ENCODE measurements at places on chromosomes 7 and 10.

DNA sequence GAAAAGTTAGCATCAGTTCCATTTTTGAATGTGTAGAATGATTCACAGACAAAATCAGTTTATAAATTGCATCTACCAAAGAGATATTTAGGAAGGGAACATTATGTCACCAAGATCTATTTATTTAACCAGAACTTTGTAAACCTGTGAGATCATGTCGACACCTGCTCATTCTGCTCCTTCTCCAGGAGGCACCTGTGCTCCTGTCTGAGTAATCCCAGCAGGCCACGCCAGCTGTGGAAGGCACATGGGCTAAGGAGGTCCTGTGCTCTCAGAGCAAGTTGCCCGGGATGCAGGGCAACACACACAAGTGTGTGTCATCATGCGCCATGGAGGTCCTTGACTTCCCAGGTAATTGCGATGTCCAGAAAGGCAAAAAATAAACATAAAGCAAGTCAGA lies 45.5 kb upstream of the ADARB2 start:
- DNase-seq: no peak

DNA sequence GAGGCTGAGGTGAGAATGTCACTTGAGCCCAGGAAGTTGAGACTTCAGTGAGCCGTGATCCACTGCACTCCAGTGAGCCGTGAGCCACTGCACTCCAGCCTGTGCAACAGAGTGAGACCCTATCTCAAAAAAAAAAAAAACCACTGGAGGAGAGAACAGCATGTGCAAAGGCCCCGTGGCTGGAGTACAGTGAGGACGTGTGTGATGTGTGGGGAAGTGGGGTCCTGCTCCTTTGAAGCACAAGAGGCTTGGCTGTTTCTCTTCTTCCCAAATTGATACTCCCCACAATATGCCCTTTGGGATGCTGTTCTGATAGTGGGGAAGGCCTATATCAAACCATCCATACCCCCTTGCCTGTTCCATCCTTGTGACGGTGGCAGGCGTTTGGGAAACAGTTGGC lies 68.2 kb downstream of the C10orf105 start:
- no peak for DNase-seq

DNA sequence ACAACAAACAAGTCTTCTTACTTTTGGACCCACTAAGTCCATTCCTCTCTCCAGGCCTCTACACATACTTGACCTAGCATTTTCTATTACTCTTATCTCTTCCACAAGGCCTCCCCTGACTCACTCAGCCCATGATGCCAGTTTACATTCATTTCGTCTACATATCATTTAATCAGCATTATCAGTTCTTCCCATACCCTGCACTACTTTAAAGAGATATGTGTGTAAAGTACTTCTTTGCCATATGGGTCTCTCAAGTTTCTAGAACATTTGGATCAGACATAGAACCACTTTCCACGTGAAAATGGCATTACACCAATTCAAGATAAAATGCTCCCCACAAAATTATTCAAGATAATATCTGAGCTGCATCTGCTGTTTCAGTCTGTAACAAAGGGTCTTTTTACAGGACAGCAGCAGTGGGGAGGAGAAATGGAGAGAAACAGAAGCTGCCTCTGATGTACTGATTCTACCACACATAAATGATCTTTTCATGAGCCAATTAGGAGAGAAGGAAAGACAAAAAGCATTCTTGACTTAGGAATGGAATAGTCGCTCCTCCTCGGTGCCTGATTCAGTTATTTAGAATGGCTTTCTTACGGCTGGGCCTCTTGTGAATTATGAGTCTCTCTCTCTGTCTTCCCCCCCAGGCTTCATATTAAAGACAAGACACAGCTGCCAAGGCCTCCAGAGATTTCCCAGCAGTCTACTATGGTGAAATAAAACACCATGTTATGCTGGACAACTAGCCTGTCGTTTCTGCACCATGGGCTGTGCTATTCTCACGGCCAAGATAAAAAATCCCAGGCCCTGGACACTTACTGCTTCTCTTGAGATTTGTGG lies 46.9 kb upstream of the SEPTIN7 start:
- DNase-seq: peak; percentile 32

DNA sequence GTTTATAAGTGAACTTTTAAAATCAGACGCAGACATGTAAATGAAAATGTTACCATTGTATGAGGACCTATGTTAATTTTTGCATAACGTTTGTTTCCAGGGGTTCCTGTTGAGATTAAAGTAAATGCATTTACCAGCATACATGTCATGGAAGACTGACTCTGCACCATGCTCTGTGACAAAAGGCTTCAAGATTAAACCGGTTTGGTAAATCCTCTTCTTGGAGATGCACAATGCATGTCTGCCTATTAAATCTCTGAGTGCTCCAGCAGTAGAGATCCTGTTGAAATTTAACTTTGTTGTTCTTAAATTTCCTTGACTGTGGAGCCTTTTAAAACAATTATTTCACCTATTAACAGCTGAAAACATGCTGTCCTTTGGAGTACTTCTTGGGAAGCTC lies 36.5 kb upstream of the JAZF1 start:
- DNase-seq: no peak

DNA sequence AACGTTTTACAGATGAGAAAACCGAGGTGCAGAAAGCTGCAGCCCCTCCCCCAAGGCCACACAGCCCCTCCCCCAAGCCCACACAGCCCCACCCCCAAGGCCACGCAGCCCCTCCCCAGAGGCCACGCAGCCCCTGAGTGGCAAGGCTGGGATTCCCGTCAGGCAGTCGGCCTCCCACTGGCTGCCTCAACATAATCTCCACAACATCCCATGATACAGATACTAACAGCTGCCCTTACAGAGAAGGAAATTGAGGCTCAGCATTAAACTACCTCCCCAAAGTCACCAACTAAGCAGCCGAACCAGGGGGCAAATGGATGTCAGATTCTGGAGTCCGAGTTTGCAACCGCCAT lies 15.9 kb downstream of the SH3PXD2A start:
- no peak for DNase-seq

DNA sequence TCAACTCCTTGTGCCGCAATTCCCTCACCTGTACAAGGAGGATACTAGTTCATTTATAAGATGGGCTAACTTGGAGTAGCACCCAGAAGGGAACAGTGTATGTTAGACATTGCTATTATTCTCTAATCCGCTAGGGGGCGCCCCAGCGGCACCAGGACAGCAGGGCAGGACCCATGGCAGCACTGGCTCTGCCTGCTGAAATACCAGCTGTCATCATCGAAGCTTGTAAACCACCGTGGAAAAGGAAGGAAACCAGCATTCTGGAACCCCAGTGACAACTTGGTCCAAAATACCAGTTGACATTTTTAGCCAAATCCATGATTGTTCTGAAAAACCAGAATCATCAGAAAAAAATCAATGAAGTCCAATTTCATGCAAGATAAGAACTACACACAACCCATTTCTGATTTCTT lies 134.4 kb downstream of the ITGA8 start:
- DNase-seq: peak; percentile 82

GRCh38 chr7:157018997-157019608 lies 8.6 kb upstream of the MNX1 start:
- no peak for DNase-seq

DNA sequence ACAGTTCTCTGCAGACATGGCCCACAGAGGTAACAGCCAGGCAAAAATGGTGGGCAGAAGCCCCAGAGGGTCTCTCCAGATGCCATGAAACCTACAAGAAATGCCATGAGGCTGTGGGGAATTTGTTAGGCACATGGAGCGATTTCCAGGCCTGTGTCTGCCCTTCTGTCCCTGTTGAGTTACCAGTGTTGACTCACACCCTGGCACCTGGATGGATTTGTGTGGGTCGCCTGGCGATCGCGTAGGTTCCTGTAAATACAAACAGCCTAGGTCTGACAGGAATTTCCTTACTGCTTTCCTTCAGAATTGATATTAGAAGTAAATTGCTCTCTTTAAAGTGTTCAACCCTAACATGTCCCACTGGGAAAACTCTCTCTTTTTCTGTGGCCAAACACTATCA lies 164.9 kb upstream of the EEPD1 start:
- no peak for DNase-seq

- peak; percentile 93 for DNase-seq
Observed at GRCh38 chr10:130111113-130111851, 652 bp upstream of the C10orf143 start.

DNA sequence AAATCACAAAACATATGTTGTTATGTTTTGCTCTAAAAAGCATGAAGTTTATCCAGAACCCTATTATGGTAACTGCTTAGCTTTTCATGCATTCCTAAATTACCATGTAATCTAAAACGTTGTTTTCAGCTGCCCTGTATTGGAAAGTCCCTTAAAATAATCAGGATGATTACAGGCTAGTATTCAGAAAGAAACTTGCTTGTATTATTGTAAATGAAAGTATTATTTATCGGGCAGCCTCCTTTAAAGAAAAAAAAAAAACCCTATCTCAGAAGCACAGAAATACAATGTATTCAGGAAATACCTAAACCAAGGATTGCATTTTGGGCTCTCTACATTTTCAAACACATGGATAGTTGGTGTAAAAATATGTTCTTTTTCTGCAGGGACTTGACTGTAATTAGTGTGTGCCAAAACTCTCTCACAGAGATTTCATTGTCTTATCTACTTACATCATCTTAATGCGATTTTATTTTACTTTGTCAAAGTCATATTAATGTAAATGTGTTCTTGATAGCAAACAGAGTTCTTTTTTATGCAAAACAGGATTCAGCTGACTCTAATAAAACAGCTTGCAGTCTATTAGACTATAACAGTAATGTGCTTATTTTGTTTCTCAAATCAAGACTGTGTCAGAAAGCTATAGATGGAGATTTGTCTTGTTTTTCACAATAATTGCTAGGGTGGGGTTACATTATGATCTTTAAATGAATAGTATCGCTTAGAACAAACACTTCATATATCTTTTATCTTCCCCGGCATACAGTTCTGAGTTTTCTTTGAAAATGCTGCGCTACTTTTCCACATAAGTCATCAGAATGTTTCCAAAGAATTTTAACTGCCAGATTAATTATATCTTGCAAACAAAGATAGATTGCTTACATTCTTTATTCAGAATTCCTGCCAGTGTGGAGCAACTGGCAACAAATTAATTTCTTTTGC lies 65.3 kb upstream of the ARID5B start:
- DNase-seq: no peak

DNA sequence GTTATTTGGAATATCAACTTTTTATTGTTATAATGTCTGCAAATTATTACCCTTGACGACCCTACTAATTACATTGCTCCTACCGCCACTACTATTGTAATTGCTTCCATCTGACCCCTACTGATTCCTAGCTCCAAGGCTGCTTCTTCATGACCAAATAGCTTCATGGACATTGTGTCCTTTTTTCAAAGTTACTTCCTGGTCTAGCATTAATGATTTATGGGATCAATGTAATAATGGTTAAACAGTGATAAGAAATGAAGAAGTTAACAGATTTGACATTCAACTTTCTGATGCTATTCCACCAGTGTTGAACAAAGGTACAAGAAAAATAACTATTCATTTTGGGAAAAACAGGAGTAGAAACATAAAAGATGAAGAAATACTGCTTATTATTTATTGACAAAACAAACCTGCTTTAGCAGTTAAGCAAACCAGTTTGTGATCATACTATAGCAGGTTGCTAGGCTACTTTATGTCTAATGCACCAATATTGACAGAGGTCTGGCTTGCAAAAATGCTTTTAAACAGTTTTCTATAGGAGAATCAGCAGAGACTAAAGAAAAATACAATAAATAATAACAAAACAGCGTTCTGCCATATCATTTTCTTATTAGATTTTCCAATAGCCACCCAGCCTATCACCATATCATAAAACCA lies 125.8 kb downstream of the PCLO start:
- DNase-seq: no peak

GRCh38 chr7:25849500-25850184 lies 302.4 kb upstream of the NFE2L3 start:
- DNase-seq: no peak

GRCh38 chr10:45380903-45381620 lies 7.0 kb downstream of the ALOX5 start:
- DNase-seq: no peak

- no peak for DNase-seq
Observed at GRCh38 chr7:43502941-43503340, 80.0 kb upstream of the STK17A start.

DNA sequence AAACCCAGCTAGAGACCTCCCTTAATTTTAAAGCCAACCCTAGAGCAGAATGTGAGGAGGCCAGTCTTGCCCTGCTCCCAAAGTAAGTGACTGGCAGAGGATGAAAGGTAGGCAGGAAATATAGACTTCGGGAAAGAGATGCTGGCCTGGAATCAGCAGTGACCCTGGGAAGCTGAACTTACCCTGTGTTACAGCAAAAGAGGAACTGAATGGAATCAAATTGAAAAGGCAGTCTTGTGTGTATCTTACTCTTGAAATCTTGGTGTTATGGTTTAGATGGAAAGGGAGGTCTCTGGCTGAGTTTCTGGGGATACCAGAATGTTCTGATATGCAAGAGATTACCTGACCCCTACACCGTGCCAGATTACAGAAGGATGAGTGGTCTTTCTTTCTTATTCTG lies 7.9 kb upstream of the CFAP43 start:
- DNase-seq: no peak

DNA sequence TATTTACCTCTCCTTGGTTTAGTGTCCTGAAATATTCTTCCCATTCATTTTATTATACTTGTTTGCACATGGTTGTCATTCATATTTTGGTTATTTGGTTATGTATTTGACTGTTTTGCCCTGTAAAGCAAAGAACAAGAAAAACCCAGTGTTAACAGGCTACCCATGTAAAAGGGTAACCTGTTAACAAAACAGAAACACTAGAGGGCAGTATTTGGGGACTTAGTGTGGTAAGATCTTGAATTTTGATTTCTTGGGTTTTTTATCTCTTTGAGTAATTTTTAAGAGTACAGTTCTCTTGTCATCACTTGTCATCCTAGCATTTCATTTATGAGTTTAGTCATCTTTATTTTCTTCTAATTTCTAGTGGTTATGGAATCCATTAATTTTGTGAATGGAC lies 51.3 kb downstream of the POLL start:
- no peak for DNase-seq
